NAMALWA (cell line): ENCODE measurements at places on chromosomes 11 and 22.
A peak's percentile ranks its signal among the peaks of the same experiment; 100 is the strongest.

DNA sequence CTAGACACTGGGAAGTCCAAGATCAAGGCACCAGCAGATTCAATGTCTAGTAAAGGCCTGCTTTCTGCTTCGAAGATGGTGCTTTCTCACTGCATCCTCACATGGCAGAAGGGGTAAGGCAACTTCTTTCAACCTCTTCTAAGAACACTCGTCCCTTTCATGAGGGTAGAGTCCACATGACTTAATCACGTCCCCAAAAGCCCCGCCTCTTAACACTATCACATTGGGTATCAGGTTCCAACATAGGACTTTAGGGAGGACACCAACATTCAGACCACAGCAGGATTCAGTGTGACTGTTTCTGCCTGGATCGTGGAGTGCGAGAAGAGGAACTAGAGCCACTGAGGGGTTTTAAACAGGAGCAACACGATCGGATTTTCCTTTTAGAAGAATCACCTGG, 3.7 kb upstream of the TIRAP start:
- DNase-seq: no peak

DNA sequence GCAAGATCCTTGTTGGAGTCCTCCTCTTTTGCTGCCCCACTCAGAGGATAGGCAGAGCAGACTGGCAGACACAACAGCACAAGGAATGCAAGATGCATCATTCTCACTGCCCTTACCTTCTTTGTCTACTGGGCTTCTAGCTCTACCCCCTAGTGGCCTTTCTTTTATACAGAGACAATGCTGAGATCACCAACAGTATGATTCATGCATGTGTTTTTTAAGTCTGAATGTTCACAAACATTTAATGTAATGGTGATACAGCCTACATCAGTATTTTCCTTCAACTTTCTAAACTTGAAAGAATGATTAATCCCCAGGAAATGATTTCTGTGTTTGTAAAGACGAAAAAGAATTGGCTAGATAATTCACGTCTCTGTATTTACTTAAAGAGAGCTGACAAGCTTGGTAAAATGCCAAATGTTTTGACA, at the start of gene MMP10:
MMP10 (minus strand) TSS at position 138 of the 428 bp plus-strand sequence; CDS start at position 101, 37 bp downstream.
- peak; percentile 41 for DNase-seq

- no peak for DNase-seq
Observed at GRCh38 chr11:105588001-105588400, 21.9 kb upstream of the GRIA4 start.

DNA sequence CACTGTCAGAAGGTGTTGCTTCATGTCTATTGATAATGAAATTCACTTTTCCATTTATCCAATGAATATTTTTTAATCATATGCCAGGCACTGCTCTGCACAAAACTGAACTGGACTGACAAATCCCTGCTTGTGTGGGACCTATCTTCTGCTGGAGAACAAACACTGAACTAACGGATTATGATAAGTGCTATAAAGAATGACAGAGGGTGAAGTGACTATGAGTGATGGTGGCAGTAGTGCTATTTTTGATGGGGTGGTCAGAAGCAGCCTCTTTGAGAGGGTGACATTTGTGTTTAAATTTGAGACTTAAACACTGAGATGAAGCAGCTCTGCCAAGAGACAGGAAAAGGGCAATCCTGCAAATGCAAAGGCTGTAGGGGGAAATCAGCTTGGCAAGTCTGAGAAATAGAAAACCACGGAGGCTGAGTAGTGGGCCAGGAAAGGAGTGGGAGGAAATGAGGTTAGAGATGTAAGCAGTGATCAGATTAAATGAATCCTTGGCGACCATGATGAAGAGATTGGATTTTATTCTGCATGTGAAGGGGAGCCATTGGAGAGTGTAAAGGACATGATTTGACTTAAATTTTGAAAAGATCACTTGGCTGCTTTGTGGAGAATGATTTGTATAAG, 6.0 kb downstream of the TBCEL start:
- DNase-seq: no peak

DNA sequence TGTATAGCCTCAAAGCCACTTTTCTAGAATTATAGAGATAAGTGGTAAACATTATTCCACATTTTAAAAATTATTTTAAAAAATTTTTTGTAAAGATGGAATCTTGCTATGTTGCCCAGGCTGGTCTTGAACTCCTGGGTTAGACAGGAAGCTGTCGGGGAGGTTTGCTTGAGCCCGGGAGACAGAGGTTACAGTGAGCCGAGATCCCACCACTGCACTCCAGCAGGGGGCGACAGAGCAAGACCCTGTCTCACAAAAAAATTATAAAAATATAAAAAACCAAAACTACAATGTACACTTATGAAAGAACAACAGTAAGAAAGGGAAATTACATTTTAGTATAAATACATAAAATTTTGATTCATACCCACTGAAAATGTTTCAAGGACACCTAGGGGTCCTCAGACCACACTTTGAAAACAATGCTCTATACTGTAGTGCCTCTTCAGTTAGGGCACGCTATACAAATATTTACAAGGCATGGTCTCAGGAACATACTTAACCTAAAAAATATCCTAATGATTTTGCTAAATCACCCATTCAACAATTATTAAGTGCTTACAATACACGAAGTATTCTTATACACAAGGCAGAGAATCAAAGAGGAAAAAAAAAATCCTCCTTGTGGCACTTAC, 111.2 kb downstream of the MRTFA start:
- DNase-seq: peak; percentile 66

DNA sequence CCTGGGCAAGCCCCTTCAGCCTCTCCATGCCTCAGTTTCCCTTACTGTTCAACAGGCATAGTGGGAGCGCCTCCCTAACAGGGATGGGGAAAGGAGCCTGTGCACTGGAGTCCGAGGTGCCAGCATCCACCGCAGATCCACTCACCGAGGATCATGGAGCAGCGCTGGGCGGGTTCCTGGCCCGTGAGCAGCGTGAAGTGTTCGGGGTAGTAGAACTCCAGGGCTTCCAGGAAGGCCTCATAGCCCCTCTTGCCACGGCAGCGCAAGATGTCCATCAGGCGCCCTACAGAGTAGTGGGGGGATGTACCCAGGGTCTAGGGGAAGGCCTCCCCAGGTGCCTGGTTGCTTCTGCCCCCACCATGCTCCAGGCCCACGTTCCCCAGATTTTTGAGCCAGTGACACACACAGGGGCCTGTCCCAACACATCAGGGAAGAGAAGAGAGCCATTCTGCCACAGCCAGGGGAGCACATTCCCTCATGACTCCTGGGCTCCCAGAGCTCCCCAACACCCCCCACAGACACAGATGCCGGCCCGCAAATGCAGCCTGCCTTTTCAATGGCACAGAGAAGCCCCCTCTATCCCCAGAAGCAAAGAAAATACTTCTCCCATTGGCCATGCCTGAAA, 1.3 kb downstream of the CARD10 start:
- DNase-seq: no peak

DNA sequence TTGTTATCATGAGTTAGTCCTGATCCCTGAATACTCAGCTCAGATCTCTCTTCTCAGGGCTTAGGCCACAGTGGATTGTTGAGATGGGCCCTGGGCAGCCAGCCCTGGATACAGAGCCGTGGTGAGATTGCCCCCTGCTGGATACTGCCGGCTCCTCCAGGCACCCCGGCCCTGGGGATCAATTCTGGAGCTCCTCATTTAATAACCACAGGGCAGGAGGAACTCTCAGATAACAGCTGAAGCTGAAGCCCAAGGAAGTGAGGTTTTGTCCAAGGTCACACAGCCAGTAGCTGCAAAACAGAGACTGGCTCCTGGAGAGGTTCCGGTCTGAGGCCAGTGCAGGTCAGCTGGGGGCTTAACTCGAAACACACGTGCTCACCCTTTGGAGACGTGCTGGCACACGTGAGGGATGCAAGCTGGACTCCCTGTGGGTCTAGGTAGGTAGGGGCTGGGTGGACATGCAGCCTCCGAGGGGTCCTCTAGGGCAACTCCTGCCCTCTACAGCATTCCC, 16.0 kb downstream of the USH1C start:
- DNase-seq: peak; percentile 67
